ENCODE measurements at places on chromosomes 16 and 17.

GRCh38 chr17:1365445-1366039 is 34.5 kb downstream of the YWHAE start:
- peak; percentile 70 for DNase-seq

- DNase-seq: no peak
Observed at GRCh38 chr16:66871840-66872239, 8.5 kb upstream of the PDP2 start.

DNA sequence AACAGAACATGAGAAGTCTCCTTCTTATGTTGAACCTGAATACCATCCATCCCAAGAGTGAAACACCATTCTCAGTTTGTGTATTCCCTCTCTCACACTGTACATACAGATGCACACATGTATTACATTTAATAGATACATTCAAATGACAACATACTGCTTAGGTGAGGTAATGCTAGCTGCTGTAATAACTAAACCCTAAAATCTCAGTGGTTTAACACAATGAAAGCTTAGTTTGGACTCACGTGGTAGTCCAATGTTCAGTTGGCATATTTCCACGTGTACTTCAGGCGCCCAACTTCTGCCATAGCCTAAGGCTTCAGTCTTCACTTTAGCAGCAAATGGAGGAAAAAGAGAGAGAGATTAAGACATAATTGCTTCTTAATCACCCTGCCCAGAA is 351.1 kb upstream of the PMFBP1 start:
- DNase-seq: no peak

- DNase-seq: no peak
Observed at GRCh38 chr16:375212-375611, 4.9 kb upstream of the MRPL28 start.

DNA sequence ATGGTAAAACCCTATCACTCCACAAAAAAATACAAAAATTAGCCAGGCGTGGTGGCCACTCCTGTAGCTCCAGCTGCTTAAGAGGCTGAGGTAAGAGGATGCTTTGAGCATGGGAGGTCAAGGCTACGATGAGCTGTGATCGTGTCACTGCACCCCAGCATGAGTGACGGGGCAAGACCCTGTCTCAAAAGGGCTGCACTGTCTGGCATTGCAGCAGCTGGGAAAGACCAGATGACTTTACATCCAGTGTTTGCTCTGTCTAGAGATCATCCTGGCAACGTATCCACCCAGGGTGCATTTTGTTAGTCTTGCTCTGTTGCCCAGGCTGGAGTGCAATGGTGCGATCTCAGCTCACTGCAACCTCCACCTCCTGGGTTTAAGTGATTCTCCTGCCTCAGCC is 52.0 kb downstream of the MRM3 start:
- no peak for DNase-seq

DNA sequence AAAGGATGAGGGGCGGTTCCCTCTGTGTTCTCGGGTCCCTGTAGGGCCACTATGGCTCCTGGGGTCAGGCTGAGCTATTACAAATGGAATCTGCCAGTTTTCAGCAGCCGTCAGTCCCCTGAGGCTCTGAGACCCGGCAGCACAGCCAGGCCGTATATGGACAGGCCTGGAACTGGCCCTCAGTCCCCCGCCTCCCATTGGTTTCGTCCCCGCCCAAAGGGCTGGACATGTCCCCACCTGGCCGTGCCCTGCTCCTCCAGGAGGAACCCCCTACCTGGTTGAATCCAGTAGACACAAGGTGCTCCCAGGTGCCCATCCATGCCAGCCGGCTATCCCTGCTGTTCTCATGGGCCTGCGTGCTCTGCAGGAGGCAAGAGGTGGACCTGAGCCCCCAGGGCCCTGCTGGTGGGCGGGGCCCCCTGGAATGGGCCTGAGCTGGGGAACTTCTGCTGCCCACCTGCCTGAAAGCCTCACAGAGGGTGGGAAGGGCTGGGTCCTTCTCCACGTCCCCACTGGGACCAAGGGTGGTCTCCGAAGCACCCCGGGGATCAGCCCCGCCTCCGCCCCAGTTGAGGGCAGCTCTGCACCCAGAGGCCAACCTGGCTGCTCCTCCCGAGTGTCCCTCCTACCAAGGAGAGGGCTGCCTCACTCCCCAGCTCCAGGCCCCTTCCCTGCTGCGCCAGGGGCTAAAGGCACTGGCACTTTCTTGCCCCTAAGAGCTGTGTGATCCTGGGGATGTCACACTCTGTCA is 16.8 kb downstream of the VASN start:
- DNase-seq: no peak

GRCh38 chr17:69809331-69809730 is 265.7 kb upstream of the KCNJ16 start:
- no peak for DNase-seq

DNA sequence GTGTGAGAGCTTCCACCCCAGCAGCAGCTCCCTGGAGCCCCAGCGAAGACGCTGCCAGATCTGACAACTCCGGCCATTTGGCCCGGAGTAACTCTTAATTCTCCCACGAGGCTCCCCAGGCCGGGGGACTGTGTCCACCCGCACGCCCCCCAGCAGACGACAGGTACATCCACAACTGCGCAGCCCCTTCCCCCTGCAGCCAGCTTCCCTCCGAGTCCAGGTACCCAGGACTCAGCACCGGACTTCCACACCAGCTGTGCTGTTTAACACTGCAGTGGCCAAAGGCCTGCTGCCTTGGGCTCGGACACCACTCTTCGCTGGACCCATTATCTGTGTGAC is 7.2 kb downstream of the SYNGR2 start:
- DNase-seq: no peak

DNA sequence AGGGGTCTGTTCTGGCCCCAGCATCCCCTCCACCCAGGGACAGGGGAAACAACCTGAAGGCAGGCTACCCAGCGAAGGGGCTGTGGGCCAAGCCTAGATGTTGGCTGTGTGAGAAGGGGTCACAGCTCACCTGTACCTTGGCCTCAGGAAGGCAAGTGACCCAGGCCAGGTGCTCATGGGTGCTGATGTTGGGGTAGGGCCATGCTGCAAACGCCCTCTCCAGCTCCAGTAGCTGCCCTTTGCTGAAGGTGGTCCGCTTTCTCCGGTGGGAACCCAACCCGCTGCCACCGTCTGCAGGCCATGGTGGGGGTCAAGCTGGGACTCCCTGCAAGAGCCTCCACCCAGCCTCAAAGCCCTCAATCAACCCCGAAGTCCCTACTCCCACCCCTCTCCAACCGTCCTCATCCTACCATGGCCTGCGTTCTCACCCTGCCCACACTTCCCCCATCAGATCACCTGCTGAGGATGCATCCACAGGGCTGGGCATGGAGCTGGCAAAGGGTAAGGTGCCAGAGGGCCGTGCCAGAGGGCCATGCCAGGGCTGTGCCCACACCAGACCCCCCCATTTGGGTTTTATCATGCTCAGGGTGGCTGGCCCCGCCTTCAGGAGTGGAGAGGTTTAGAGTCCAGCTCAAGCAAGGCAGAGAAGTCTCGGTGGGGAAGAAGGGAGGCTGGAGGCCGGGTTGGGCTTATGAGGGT is at the start of gene SEBOX:
Gene SEBOX (minus strand): TSS at position 535 of the 699 bp plus-strand sequence. CDS start 48 bp downstream, at position 487.
- no peak for DNase-seq

- no peak for DNase-seq
Observed at GRCh38 chr17:1870592-1870991, 40.8 kb downstream of the RPA1 start.

- DNase-seq: no peak
Observed at GRCh38 chr16:65634833-65635232, 513.0 kb upstream of the CDH11 start.

DNA sequence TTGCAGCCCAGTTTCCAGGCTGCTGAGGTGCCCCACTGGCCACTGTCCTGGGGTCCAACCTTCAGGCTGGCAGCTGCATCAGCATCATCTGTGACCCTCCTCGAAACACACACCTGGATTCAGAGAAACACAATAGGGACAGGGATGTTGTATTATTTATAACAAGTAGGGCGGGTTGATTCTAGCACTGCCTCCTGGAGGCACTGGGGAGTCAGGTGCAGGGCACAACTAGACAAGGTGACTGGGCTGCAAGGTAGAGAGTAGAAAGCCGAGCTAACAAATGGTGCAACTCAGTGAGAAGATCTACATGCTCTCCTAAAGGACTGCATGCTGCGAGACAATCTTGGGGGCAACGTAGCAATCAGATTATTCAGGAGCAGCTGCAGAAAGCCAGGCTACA is 317.3 kb downstream of the SLC39A11 start:
- DNase-seq: no peak

DNA sequence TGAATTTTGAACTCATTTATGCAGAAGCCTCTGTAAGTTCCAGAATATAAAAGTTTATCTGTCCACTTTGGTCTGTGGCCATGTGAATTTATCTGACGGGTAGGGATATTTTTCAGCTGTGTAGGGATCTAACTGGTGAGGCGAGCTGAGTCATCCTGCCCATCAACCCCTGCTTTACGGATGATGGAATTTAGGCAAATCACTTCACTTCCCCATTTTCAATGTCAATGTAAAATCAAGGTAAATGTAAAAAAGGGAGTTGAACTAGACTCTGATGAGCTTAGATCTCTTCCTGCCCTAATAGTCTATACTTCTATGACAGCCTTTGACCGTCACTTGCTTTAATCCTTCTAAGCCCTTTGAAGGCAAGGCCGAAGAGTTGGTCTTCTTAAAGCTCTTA is 2.6 kb downstream of the SLC16A6 start:
- no peak for DNase-seq

DNA sequence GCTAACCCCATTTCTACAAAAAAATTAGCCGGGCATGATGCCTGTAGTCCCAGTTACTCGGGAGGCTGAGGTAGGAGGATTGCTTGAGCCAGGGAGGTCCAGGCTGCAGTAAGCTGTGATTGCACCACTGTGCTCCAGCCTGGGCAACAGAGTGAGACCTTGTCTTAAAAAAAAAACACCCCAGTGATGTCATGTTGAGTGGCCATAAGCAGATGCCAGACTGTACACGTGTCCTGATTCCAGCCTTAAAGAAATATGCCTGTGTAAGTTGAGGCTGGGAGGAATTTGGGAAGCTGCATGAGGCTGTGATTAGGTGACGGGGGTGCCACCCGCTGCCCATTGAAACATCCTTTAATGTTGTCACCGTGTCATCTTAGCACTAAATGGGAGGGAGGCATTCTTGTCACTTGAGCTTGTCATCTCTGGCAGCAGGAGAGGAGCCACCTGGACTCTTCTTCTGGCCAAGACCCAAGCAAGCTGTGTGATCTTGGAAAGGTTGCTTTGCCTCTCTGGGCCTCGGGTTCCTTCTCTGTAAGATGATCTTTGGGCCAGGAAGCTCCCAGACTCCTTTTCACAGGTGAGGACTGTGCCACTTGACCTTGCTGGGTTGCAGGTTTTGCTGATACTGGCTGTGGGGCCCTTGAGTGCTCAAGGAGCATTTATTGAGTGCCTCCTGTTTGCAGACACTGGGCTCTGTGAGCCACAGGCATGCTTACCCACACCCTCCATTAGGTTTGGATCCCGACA is 98.3 kb upstream of the CIBAR2 start:
- peak; percentile 33 for DNase-seq

GRCh38 chr16:85220125-85220839 is 108.0 kb upstream of the CIBAR2 start:
- DNase-seq: peak; percentile 76

DNA sequence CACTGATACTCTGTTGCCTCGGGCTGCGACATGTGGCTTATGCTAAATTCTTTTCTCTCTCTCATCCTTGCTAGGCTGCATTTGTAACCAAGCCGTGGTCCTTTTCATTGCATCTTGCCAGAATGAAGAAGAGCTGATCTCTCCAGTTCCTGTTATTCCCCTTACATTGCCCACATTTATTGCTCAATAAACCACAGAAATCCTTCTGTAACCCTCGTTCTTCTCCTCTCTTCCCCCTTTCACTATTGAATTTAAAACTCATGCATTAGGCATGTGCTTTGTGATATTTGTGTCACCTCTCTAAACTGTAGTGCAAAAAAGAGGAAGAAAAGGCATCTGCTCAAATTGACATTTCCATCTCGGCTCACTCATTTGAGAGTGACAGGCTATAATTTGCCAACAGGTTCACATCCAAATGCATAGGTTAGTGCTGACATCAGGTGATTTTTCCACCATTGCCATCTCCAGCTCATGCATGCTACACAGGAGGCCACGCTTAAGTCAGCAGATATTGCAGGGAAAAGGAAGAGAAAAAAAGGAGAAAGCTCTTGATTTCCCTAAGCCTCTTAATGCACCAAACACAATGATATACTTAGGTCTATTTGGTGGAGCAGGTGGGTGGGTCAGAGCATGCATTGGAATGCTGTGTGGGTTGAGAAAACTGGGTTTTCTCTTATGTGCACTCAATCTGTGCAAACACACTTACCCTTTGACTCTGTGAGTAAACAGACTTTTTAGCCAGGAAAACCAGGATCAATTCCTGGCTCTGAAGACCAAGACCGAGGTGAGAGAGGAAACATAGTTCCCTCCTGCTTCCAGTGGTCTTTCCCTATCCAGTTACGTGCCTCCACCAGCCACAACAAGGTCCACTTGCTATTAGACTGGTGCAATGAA is 642.7 kb downstream of the HS3ST4 start:
- DNase-seq: no peak

DNA sequence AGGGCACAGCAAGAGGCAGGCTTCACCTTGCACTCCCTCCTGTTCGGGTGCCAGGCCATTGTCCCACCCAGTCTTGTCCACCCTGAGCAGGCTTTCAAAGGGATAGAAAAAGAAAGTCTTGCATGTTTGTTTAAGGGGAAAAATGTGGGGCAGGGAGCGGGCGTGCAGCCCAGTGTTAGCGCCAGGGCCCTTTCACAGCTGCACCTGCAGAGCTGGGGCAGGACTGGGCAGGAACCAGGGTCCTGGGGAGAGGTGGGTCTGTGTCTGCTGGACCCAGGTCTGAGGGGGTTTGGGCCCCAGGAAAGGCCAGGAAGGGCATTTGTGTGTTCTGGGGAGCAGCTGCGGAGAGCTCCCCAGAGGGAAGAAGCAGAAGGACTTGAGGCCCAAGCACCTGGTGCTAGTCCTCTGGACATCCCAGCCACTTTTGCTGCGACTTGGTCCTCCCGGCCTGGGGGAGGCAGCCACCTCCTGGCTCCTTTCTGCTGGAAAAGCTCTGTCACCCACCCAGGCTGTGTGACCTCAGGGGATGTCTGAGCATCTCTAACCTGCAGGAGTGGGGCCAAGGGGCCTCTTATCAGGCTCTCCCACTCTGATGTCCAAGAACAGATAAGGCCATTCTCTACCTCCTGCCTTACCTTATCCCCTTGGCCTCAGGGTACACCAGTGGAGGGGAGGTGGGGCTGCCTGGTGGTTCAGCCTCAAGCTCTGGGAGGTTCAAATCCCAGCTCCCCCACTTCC is 44.7 kb downstream of the PSME3IP1 start:
- no peak for DNase-seq

- no peak for DNase-seq
Observed at GRCh38 chr17:72143245-72143644, 22.4 kb downstream of the SOX9 start.

GRCh38 chr17:75398279-75398678 is 7.2 kb downstream of the GRB2 start:
- DNase-seq: no peak

GRCh38 chr16:59048876-59049275 is 314.8 kb upstream of the GOT2 start:
- no peak for DNase-seq

GRCh38 chr16:11583889-11584565 is 2.7 kb downstream of the LITAF start:
- peak; percentile 70 for DNase-seq

GRCh38 chr17:30378241-30378824 is 394 bp upstream of the CPD start:
- peak; percentile 62 for DNase-seq

GRCh38 chr16:12558641-12559040 is 245.0 kb downstream of the CPPED1 start:
- no peak for DNase-seq

GRCh38 chr16:13835387-13835786 is 84.6 kb upstream of the ERCC4 start:
- DNase-seq: peak; percentile 67

GRCh38 chr16:74455619-74456289 is 34.5 kb upstream of the CLEC18B start:
- DNase-seq: no peak

- DNase-seq: no peak
Observed at GRCh38 chr16:88731699-88732098, 25.4 kb downstream of the CTU2 start.

Measured in RPMI8226 (cell line).